Left renal pelvis (tissue), 4 donors: ENCODE measurements at places on chromosomes 13 and 19.

DNA sequence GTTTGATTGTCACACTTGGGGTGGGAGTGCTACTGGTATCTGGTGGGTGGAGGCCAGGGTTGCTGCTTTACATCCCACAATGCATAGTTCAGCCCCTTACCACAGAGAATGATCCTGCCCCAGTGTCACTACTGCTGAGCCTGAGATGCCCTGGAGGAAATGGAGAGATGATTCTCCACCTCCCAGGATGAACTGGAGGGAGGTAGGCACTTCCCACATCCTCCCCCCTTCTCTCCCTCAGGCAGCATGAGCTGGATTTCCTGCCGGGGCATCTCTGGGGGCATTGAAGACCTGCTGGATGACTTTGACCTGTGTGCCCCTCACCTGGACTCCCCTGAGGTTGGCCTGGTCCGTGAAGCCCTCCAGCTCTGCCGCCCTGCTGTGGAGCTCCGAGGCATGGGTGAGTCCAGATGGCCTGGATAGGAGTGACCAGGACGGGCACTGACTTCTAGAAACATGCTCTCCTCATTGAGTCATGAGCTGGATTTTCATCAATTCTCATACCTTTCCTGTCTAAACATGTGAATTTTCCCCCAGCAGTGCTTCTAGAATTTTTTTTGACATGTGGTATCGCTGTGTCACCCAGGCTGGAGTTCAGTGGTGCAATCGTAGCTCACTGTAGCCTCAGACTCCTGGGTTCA lies 45.3 kb downstream of the NWD1 start:
- DNase-seq = no peak

DNA sequence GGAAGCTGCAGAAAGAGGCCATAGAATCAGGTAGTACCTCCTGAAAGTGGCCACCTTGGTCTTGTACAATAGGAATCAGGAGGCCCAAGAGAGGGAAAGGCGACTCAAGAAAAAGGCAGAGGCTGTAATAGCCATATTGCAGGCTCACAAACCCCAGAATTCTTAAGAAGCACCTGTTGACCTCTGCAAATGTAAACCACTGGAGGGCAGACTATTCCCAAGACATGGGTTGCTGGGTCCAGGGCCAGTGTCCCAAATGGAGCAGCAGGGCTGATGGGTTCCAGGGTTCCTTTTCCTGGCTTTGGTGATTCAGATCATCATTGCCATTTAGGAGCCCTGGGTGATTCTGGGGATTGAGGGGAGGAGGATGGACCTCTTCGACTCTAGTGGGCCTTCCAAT lies 167.6 kb downstream of the B3GLCT start:
- DNase-seq = no peak

- DNase-seq = no peak
Observed at GRCh38 chr13:76853921-76854608, 32.1 kb downstream of the KCTD12 start.

DNA sequence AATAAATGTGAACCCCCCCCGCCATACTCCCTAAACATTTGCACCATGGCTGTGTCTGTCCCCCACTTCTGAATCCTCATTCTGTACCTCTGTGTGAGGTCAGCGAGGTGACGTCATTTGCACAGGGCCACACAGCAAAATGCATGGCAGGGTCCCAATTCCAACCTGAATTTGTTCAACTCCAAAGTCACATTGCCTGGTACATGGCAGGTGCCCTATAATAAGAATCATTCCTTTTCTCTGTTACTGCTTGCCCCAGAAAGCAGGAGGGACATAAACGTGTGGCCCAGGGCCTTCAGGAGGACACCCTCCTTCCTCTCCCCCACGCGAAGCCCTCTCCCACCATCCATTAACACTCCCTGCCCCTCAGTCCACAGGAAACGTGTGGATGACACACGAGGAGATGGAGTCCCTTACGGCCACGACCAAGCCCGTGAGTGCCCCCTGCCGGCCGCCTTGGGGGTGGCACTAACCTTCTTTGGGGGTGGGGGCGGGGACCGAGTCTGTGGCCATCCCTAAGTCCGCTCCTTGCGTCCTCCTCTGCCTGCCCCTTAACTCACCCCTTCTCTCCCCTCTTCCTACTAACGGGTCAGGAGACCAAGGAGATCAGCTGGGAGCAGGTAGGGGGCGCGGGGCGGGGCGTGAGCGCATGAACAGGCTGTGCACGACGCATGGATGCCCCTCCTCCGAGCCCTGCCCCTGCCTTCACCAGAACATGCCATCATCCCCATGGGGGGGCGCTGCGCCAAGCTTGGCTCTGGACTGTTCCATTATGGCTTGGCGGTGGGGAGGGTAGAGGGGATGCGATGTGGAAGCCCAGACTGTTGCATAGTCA lies 9.4 kb downstream of the HRC start:
- DNase-seq = no peak

DNA sequence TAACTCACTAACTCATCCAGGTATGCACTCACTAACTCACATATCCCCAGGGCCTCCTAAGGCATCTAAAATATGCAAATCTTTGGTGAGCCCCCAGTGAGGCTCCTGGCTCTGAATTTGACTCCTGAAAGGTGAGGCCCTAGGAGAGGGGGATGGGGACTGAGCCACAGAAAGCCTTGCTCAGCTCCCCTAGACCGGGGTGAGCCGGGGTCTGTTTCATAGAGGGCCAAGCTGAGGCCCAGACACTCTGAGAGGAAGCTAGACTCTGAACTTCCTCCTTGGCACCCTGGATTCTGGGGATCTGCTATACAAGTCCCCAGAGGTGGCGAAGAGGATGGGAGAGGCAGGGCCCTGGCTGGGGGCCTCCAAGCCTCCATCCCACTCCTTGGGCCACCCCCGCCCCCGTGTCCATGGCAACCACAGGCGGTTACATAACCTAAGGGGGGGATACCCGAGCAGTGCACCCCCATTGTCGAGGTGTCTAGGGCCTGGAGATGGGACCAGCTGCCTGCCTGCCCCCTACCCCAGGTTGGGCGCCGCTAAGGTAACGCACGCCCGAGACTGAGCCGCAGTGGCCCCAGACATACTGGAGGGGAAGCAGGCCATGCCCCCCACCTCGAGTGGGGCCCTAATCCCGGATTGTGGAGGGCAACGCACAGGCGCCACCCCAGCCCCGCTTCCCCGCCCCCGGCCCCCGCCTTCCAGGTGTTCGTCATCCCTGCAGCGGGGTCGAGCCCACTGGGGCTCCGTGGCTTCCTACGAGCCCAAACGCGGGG lies 646 bp downstream of the ABHD8 start:
- no peak for DNase-seq

DNA sequence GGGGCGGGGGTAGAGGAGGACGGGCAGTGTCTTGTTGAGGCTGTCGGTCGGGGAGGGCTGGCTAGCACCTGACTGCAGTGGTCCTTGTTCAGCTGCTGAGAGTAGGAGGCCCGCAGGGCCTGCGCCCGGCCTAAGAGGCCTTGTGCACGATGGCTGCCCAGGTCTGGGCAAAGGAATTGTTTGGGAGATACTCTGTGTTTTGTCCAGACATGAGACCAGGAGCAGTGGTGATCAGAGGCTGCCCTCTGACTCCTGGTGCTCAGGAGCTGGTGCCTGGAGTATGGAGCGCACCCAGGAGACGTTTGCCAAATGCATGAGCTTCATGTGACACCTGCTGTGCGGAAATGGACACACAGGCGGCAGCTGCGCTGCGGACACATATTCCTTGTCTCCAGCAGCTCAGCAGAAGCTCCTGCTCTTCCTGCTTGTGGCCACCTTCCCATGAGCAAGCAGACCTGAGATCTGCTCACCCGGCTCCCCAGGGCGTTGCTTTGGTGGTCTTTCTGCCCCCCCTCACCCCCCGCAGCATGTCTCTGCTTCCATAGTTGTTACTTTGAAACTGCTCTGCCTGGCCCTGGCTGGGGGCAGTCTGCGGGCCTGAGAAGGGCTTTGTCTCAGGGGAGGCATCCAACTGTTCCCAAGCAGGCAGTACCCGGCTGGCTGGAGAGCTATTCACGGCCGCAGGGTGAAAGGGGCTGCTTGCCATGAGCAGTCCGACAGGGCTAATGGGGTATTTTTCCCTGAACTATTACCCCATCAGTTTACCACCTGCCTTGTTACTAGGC lies 163.9 kb downstream of the TEX29 start:
- DNase-seq = no peak
